ENCODE measurements at places on chromosomes 7 and 10. TPM values are rescaled to one million over a fixed set of nuclear protein-coding genes. Genes with fewer than 3 reads are reported as not detected.
A peak's percentile ranks its signal among the peaks of the same experiment; 100 is the strongest.

DNA sequence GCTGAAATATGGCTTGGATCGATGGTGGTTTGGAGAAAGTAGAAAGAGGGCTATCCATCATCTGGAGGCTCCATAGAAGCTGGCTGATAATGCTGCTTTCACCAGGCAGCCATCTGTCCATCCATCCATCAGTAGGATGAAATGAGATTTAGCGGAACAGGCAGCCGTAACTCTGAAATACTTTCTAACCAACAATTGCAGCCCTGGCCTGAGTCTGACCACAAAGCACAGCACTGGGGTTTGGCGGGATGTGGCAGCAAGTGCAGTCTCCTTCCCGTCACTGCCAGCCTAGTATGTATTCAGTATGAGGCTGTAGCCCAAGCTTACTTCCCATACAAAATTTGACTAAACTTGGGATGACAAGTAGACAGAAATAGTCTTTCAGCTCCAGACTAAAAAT is 38.0 kb downstream of the R3HCC1L start:
- no peak for DNase-seq

DNA sequence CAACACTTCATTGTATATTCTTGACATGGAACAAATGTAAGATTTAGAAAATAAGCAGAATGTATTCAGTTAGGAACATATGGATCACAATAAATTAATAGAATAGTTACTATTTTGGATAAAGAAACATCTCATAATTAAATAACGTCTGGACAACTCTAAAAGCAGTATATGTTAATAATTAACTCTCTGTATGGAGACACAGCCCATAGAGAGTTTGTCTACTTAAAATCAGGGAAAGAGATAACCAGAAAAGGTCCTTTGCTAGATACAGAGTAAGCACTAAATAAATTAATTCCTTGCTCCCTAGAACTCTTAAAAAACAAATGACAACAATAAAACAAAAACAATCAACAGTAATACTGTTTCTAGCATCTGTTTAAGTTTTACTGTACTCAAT is 184.4 kb upstream of the THSD7A start:
- no peak for DNase-seq

DNA sequence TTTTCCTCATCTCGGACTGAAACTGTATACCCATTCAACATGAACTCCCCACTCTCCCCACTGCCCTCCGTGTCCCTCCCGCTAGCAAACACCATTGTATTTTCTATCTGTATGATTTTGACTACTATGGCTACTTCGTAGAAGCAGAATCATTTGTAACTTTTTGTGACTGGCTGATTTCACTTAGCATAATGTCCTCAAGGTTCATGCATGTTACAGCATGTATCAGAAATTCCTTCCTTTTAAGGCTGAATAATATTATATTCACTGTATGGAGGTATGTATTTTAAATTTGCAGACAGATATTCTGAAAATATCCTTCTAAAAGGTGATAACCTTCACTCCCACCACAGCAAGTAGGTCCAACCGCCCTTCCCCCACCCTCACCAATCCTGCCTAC is 42.9 kb upstream of the MMD2 start:
- DNase-seq, result no peak

GRCh38 chr10:71382757-71383156 is 14.0 kb upstream of the CDH23 start:
- DNase-seq, result no peak

DNA sequence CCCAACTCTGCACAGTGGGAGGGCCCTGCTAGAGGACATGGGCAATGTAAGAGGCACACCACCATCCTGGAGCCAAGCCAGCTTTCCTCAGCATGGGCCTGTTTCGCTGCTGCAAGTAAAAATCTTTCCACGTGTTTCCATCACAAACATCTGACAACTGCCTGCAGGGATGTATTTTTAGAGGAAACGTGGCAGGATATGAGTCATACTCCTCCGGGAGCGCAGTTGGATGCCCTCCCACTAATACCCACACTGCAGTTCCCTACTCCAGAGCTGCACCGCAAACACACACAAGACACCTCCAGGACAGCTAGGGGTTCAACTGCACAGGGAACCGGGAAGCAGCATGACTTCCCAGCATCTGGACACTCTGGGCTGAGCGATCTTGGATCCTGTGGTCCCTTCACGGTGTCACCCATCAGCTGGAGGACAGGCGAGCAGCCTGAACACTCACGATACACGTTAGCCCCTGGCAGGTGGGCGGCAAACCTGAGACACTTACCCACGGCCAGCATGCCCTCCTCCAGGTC is 26.1 kb downstream of the PLAC9 start:
- peak; percentile 92 for DNase-seq

DNA sequence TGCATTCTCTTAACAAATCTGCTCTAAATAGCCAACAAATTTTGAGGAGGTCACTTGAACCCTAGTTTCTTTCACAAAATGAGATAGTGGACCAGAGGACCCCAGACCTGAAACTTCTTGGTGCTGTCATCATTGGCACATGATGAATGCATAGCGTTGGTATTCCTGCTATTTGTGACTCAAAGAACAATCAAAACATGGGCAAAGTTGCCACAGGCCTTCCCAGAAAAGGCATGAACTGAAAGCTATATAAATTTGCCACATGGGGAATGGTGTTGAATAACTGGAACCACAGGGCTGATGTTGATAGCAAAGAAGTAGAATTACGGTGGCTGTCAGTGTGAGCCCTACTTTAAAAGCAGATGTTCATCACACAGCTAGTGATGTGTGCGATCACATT is 219.9 kb upstream of the KMT2E start:
- DNase-seq, result no peak

DNA sequence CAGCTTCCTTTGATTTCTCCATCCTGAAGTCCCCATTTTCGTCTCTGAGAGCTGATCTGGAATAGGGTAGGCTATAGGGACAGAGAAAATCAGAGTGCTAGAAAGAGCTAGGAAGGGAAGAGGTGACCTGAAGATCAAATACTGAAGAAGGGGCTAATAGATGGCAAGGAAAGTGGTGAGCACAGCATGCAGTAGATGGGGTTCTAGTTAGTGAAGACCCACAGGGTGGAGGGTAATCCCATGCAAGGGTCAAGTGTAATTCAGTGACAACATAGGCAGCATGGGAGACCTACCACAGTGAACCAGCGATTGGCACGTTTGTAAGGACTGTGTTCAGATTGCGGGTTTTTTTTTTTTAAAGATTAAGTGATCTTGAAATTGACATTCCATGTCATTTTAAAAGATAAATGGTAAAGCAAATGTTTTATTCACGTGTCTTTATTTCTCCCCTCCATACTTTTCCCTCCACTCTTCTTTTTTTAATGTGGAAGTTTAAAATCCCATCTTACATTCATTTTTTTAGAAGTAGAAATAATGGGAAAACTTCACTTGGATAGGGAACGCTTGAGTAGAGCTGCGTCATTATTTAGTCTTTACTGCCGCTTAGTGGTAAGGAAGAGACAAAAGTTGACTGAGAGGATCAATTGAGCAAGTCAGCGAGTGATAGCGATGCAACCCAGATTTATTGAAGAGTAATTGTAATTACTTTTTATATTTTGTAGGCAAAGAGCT is 21.0 kb upstream of the ABI1 start:
- no peak for DNase-seq

DNA sequence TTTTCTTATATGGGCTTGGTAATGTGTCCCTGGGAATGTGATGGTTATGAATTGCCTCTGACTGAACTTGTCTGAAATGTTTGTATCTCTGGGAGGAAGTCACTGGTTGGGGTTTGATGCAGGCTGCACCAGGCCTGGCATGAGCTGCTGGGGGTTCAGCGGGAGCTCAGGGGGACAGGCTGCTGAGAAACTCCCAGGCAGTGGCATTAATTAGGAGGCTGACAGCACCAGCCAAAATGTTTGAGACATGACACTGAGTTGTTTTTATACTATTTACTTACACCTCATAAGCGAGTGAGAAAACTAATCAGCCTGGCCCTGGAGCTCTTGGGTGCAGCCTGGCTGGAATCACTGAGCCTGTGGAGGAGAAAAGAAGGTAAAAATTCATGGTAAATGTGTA is 124.1 kb upstream of the SORCS3 start:
- DNase-seq, result no peak

GRM3 gene
- 0.55 TPM for total RNA-seq

TSPAN12 gene
- total RNA-seq, result 26.6 TPM

ICA1 gene
- 458 TPM for total RNA-seq

ZNF117 gene
- total RNA-seq, result 47.3 TPM

PPP1R3C gene
- 5.8 TPM for total RNA-seq
